ENCODE measurements at places on chromosomes 5 and 9.
A peak's percentile ranks its signal among the peaks of the same experiment; 100 is the strongest.

DNA sequence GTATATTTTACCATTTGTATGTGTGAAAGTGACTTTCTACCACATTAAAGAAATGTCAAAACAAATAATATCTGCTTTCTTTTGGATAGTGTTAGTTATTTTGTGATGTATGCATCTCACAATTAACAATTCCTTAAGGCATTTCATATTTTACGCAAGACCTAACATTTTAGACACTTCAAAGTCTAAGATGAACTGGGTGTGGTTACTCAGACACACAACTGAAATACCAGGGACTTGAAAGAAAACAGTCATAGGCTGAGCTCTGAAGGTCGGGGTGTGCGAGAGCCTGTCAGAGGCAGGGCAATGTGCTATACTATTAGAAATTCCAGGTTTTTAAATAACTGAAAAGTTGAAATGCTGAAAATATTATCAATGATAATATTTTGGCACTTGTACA lies 44.5 kb upstream of the ZNF622 start:
- no peak for DNase-seq

- no peak for DNase-seq
Measured at GRCh38 chr9:99513441-99514112, 291.5 kb downstream of the SEC61B start.

DNA sequence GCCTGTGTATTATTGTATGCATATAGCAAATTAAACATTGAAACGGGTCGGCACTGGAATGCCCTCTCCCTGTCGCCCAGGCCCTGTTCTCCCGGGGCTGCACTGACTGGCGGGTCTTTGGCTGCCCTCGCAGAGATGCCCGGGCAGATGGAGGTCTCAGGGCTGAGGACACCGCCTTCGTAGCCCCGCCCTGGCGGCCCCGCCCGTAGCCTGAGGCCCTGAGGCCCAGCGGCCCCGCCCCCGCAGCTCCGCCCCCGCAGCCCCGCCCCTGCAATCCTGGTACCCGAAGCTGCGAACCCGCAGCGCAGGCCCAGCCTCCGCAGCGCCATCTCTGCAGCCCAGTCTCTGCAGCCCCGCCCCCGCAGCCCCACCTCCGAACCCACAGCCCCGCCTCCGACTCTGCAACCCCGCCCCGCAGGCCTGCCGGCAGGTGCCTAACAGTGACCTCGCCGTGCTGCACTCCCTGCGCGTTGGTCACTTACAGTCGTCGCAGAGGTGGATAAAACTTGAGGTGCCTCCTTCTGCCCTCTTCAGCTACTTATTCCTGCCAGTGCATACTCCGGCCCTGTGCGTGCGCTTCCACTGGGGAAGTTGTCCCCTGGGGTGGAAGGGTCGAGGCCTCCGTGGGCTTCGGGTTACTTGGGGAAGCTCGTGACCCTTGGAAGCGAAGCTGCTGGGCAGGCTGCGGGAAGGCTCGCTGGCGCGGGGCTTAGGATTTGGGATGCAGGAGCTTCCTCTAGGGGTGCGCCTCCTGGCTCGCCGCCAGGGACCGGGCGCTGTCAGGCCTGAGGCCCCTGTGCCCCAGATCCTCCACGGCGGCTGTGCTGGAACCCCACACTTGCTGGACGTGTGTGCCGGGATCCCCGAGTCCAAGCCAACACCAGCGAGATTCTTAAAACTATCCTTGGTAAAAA lies 72.3 kb downstream of the ICE1 start:
- no peak for DNase-seq

DNA sequence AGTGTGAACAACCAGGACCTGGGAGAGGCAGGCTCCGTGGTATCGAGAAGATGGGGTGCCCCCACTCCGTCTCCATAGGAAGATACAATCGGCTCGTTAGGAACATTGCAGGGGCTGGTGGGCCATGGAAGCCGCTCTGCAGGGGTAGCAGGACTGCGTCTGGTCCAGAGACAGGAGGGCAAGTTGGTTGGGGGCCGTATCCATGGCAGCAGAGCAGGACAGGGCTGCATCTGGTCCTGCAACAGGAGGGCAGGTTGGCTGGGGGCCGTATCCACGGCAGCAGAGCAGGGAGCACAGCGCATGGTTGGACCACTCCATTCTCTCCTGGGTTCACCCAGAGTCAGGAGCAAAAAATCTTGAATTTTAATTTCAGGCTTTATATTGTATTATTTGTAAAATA lies 98.2 kb downstream of the ANKRD33B start:
- no peak for DNase-seq

- no peak for DNase-seq
Measured at GRCh38 chr9:122029898-122030297, 63.2 kb downstream of the TTLL11 start.

DNA sequence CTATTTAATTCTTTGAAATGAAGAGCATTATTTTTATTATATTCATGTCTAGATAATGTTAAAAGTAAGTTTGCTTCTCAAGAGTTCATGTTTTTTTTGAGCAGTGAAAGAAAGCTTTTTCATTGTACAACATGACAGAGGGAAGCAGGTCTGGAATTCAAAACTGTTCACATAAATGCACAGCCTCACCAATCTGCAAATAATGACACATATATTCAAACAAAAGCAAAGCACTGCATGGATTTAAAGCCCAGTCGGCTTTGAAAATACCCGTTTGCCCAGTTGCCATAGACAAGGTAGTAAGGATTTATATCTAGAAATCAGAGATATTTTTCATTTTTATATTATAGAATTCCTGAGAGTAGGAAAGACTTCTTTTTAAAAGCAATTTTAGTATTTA lies 201.8 kb downstream of the CD180 start:
- no peak for DNase-seq

GRCh38 chr5:118439831-118440230 lies 548.5 kb downstream of the DTWD2 start:
- peak; percentile 3 for DNase-seq

DNA sequence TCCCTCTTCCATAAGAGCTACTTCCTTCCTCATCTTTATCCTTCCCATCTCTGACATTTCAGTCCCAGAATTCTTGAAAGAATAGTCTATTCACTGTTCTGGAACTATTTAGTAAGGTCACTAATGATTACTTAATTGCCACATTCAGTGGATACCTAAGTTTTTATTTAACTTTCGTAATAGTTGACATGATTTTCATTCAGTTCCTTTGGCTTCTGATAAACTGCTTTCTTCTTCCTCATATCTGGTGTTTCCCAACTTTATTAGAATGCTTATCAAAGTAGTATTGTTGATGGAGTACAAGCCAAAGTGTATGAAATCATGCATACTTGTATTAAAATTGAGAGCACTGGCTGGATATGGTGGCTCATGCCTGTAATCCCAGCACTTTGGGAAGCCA lies 10.8 kb downstream of the UBE2D2 start:
- DNase-seq: no peak

GRCh38 chr5:2293906-2294305 lies 411.2 kb upstream of the IRX4 start:
- no peak for DNase-seq

DNA sequence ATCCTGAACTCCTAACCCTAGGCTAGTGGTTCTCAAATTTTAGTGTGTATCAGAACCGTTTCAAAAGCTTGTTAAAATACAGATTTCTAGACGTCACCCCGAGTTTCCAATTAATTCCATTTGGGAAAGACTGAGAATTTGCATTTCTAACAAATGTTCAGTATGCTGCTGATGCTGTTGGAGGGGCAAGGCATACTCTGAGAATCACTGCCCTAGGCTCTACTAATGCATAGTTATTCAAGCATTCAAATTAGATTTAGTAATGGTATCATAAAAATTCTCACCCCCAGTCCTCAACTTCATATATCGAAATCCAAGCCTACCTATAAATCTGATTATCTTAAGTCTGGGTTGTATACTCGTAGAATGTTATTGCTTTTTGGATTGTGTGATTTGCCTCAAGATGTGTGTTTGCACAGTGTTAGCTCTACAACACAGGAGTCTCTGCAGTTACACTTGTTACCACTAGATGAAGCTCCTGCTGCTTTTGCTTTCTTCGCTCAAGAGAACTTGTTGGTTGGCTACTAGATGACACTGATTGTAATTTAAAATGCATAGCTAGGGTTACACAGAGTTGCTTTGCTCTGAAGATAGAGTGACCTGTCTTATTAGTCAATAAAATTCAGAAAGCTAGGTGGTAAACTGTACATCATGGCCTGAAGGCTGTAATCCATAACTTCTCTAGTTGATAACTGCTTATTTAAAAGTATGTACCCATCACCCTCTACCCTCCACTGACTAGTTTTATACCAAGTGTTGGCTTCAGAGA lies 7.5 kb upstream of the ERAP2 start:
- DNase-seq: peak; percentile 74

DNA sequence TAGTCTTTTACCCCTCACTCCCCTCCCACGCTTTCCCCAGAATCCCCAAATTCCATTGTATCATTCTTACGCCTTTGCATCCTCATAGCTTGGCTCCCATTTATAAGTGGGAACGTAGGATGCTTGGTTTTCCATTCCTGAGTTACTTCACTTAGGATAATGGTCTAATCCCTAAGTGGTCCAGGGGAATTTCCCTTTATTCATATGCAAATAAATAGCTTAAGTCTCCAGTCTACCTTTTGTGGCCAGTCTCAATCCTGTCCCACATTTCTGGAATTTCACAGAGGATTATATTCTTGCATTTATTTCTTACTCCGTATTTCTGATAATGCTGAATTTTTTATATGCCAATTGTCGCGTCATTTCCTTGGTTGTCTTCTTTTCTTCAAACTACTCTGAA lies 245.6 kb upstream of the DAB2 start:
- DNase-seq: no peak

DNA sequence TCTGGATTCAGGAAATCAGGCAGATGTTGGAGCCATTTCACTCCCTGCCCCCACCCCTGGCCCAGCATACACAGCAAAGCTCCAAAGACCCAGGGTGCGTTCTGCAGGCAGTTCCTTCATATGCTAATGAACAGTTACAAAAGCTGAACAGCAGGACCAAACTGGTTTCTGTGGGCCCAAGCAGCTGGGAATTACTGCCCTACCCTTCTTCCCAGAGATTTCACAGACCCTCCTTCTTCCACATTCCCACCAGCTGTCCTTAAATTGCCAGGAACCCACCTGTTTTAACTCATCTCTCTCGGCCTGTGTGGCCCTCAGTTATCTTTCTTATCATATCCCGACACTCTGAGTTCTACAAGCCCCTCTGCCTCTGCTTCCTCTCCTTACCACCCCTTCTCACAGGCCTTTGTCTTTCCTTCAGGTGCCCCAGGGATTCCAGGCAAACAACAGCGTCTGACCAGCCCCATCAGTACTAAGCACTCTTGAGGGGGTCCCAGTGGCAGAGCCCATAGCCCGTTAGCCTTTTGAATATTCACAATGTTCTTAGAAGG lies 10.6 kb upstream of the F2RL1 start:
- no peak for DNase-seq

DNA sequence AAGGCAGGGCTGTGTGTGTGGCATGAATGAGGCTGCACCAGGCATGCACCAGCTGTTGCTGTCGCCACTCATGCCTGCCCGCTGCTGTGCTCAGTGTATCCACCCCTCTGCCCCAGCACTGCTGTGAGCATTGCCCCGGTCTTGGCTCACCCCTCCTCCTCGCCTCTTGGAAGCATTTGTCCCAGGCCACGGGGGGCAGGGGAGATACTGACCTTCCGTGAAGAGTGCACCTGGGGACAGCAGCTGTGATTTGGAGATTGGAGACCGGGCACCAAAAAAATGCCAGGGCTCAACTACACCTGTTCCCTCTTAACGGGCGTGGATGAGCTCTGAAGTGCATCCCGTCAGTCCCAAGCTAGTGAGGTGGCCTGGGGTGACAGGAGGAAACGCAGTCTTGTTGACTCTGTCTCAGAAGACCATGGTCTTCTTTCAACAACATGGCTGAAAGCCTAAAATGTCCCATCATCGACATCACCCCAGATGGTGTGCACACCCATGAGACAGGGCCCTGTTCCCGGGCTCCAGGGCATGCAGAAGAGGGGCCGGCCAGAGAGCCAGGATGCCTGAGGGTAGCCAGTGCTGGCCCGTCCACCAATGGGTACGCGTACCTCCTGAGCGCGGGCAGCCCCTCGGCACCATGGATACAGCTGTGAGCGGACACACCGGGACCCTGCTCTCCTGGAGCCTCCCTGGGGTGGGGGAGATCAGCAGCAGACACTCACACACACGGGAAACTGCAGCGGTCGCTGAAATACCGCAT lies 115.8 kb downstream of the COL5A1 start:
- DNase-seq: no peak

DNA sequence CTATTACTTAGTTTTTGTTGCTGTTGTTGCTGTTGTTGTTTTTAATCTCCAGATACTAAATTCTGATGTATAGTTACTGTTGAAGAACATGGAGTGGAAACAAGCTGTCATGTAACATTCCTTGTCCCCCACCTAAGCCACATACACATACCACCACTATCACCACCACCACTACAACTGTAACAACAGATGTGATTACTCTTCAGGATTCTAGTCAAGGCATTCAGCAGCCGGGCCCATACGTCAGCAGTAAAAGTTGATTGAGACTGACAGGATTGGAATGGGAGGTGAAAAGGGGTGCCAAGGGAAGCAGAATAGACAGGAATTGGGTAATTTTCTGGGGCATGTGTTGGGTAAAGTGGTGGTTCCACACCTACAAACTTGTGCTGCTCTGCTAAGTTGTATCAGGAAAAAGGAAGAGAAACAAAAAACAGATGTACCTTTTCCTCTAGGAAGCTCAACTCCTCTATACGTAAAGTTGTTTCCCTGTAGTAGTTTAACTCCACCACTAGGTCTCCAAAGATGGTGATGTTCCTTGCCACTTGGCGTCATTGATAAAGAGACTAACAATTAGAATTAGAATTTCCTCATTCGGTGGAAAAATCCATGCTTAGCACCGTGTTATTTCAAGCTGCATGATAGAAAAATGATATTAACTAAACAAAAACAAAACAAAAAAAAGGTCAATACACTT lies 138.6 kb downstream of the ARRDC3 start:
- DNase-seq: no peak

DNA sequence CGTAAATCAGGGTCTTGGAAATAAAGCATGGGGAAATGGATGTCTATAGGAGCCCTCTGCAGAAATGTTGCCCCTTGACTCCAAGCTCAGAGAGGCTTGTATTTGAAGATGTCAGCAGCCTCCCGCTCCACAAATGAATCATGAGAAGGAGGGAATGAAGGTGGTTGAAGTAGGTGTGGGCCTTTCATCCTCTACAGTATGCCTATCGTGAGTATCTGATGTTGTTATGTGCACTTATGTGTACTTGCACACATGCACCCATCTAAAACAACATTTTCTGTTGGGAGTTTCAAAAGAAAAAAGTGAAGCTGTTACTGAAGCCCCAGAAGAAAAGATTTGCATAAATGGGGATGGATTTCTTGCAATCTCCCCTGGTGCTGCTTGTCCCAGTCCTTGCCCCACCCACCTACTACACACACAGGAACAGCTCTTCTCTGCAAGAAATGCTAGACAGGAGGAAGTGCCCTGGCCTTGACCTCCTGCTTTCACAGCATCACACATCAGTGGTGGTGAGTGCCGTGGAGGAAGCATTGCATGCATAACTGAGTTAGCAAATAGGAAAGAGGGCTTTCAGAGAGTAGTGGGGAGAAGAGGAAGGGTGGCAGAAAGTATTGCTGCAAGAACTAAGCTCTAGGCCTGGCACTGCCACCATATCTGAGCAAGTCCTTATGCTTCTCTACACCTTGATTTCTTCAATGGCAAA lies 156.1 kb downstream of the SNX18 start:
- DNase-seq: no peak
